Cardiac muscle cell (in vitro differentiated cells and primary cell): ENCODE measurements at places on chromosomes 7 and 10.
A peak's percentile ranks its signal among the peaks of the same experiment; 100 is the strongest.

- DNase-seq = no peak
Measured at GRCh38 chr7:26332698-26333097, 41.0 kb downstream of the SNX10 start.

DNA sequence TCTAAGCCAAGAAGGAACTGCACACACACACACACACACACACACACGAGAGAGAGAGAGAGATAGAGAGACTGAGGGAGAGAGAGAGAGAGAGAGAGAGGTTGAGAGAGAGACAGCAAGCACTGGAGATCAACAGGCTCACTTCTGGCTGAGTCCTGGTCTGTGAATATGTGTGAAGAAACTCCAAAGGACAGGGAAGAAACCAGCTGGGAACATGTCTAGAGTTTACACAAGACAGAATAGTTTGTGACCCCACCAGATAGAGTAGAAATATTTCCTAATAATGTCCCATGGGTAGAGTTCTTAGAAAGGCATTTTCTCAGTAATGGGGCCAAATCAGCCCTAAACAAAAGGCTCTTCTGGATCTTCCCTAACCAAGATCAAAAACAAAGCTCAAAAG, 155.5 kb upstream of the IGFBP3 start:
- peak; percentile 43 for DNase-seq

DNA sequence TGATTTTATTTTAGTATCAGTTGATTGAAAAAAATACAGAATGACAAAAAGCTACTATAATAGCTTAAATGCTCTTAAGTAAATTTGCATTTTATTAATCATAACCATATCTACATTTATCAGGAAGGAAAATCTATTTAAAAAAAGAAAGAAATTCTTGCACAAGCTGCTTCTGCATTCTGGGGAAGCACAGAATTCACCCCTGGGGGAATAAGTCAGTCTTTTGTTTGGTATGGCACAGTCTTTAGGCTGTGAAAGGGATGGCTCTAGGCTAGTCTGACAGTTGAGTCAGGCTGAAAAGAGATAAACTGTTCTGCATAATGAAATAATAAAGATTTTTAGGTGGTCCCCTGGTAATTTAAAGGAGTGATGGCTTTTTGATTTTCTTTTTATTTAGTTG, 37.9 kb downstream of the HTR7 start:
- no peak for DNase-seq

DNA sequence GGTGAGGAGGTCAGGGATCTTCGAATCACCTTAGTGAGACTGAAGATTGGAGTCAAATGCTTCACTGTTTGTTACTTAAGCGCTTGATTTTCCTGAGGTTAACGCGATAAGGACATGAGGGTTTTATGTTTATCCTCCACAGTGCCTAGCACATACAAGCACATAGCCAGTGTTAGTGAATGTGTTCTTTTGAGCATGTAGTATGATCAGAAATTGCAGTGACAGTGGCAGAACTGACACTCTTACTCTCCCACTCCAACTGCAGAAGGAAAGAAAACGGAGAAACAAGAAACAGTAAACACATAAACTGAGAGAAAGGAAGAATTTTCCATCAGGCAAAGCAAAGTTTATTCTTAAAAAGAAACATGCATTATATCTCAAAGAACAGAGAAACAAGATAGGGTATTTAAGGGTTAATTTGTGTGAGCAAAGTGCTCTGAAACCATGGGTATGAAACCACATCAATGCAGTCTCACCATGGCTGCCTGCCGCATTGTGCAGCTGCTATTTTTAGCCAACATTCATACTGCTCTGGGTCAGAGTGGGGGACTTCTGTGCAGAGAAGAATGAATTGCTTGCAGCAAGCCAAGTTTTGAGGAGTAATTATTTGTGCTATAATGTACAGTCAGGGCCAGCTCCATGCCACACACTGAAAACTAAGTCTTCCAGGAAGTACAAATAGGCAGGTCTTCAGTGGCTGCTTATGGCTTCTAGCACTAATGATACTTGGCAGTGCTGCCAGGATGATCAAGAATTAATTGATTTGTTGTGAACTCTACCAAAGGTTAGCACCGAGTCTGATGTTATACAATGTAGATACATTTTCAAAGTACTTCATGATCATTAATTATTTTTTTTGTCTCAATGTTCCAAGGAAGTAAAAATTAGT, 152.0 kb downstream of the MACC1 start:
- DNase-seq = peak; percentile 61

DNA sequence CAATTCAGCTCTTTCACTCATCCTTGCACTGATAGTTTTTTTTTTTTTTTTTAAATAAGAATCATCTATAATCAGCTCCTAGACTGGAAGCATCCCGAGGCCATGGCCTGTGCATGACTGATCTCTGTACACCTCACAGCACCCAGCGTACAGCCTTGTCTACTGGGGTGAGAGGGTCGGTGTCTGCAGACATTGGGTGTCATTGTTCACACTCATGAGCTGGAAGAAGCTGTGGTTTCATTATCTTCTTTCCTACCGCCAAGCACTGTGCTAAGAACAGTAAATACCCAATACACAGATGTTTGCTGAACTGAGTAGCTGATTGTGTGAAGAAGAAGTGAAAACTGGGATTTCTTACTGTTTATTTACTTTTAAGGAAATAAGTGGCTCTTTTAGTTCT, 123.6 kb downstream of the CLEC2L start:
- DNase-seq = peak; percentile 55

DNA sequence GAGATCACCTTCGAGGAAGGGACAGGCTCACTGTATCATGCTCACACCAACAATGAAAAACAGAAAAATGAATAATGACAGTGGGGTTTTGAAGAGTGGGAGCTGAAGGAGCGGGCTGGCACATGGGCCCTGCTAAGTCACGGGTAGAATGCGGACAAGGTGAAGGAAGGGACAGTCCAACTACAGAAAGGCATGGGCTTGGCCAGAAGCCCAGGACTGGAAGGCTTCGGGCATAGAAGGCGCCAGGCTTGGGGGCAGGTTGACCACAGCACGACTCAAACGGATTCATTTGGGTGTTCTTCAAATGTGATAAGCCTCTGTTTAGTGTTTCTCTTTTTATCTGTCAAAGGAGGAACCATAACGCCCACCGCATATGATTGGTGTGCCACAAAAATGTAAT, 509.5 kb downstream of the CCSER2 start:
- DNase-seq = no peak

DNA sequence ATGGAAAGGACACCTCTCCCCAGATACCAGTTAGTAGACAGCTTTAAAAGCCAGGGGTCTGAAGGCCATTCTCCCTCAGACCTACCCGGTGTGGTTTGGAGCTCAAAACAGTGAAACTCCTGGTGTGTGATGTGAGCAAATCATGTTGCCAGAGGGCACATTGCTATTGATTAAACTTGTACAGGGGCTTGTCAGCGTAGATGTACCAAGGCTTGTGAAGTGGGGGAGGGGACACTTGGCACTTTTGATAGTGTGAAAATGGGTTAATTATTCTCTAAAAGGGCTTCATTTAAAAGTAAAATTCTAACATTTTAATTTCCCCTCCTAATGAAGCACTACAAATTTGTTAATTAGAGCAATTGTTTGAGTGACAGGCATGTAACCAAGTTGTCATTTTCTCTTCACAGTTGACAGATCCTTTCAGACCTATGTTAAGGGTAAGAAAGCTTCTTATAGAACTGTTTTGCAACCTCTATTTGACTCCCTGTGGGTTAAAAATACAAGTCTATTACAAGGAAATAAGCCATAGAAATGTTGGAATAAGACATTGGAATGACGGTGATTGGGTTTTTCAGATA, 356.9 kb upstream of the GALNT17 start:
- DNase-seq = no peak

DNA sequence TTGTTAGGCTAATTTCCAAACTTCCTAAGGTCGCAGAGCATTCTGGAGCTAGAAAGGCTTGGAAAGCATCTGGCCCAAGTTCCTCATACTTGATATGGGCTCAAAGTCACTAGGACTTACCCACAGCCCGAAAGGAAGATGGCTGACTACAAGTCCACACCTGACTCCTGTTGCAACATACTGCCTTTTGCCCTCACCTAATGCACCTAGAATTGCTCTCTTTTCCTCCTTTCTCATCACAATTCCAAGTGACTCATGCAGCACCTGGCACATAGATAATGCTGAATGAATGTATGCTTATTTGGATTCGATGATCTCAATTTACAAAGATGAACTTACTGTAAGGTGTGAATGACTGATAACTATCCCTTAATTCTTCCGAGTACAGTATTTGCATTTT, 131.5 kb downstream of the SORBS1 start:
- no peak for DNase-seq

DNA sequence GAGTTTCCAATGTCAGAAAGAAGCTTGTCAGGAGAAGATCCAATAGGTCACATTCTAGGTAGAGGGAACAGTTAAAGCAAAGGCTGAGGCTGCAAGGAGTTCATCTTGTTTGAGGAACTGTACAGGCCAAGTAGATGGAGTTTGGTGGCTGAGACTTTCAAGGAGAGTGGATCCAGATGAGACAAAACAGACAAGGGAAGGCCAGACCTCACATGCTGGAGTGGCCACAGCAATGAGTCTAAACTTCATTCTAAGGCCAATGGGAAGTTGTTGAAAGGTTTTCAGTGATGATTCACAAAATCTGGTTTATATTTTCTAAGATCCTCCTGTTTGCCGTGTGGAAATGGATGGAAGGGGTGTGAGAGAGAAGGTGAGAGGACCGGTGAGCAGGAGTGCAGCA, 40.0 kb downstream of the EPDR1 start:
- no peak for DNase-seq

- DNase-seq = peak; percentile 23
Measured at GRCh38 chr10:125038637-125039036, 96.7 kb downstream of the ZRANB1 start.

DNA sequence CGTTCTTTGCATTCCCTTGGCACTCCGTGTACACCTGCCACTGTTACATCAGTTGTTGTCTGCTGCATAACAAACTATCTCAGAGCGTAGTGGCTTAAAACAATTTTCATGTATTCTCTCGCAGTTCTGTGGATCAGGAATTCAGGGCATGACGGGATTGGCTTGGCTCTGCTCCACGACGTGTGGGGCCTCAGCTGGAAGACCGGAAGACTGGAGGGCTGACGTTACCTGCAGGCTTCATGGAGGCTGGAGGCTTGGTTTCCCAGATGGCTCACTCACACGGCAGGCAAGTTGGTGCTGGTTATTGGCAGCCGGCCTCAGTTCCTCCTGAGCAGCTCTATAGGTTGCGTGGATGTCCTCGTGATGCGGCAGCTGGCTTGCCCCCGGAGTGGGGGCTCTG, 25.5 kb downstream of the NYAP1 start:
- DNase-seq = no peak

DNA sequence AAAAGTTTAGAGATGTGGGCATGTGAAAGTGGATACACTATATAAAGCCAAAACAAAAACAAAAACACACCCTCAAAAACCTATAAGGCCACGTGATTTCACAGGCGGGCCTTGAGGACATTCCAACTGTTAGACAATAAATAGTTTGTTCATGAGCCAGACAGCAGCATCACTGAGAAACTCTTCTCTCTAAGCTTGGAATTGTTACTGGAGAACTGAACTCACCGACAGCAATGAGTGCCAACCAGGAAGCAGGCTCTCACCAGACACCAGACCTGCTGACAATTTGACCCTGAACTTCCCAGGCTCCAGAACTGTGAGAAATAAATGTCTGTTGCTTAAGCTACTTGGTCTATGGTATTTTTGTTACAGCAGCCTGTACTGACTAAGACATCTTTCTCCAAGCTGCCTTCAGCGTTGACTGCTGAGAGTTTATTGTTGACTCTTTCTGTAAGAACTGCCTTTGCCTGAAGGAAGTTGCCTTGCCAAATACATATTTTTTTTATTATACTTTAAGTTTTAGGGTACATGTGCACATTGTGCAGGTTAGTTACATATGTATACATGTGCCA, 107.5 kb downstream of the EPDR1 start:
- DNase-seq = no peak

DNA sequence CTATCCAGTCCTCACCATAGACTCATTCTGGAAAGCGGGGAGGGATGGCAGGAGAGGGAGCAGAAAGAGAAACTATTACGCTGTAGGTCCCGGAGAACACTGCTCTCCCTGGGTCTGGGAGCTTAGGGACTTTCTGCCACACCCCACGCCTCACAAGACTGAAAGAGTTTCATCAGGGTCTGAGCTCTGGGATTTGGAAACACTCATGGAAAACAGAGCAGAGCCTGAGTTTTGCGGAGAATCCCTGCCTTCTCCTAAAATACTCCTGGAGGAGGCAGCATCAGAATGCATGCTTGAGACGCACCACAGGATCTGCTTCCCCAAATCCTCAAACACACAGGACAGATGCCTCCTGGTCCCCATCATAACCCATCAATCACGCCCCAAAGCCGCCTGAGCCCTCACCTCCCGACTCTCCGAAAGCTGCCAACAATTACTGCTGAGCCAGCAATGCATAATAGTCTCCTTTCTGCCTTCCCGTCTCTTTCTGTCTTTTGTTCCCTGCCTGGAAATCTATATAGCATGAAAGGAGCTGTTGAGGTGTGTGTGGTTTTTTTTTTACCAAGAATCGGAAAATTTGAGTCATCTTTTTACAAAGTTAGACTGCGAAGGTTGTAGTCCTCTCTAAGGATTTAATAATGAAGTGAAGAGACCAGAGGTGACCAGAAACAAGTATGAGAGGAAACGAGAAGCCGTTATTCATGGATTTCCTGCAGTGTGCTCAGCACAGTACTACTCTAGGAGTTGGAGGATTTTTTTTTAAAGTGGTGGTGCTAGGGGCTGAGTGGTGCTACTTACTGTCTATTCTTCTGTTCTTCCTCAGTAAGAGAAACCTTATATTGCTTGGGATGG, 37.7 kb downstream of the ASB13 start:
- DNase-seq = peak; percentile 55

DNA sequence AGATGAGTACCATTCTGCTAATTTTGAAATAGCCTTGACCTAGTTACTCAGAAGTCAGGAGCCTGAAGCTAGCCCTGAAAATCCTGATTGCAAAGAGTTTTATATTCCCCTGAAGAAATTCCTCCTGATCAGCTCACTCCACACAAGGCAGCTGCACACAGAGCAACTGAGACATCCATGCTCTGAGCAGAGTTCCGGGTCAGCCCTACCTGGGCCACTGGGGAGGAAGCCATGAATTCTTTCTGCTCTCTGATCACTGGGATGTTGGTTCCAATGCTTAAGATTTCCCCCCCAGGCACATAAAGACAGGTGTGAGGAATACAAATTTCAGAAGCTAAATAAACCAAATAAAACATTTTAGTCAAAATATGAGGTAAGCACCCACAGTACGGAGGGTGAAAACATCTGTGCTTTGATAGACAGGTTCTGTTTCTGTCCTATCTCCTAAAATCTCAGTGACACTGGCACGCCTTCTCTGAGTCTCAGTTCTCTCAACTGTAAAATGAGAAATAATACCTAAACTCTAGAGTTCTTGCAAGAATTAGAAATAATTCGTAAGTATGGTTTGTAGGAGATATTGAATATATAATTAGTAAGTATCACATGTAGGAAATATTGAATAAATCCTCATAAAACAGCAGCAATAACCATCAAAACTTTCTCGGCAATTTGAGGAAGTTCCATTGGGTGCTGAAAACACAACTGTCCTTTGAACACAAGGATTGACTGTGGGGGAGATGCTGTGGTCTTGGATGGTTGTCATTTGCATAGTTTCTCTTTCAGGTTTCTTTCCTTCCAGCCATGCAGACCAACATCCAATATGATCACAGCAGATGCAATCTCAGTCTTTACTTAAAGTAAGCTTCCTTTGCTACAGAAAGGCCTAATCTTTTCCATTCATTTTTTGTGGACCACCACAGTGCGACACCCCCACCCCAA, 133.0 kb upstream of the TNS3 start:
- DNase-seq = no peak

- DNase-seq = no peak
Measured at GRCh38 chr7:380711-381210, 90.8 kb downstream of the FOXL3 start.

- DNase-seq = no peak
Measured at GRCh38 chr10:69292459-69292858, 14.2 kb downstream of the HK1 start.

- DNase-seq = no peak
Measured at GRCh38 chr7:15862781-15863165, 176.3 kb upstream of the MEOX2 start.
